ENCODE measurements at places on chromosomes 4 and X.
A peak's percentile ranks its signal among the peaks of the same experiment; 100 is the strongest.

DNA sequence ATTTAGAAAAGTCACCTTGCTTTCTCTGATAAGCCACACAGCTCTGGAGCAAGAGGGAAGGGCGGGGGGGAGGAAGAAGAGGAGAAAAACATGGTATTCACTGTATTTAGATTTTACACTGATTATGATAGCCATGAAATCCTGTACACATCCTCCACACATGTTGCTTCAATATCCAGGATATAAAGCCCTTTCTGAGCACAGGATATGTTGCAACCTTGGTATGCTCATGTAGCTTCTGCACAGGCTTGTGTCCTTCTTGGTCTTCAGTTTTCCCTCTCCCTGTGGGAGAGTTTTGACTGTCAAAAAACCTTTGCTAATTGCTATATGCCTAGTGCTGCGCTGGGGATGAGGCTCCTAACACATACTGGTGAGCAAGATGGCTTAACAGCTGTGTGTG is 61.9 kb upstream of the DAPP1 start:
- no peak for DNase-seq

GRCh38 chr4:11050766-11051165 is 366.2 kb upstream of the CLNK start:
- DNase-seq, result no peak

GRCh38 chrX:3280706-3281105 is 65.7 kb downstream of the MXRA5 start:
- DNase-seq, result no peak

DNA sequence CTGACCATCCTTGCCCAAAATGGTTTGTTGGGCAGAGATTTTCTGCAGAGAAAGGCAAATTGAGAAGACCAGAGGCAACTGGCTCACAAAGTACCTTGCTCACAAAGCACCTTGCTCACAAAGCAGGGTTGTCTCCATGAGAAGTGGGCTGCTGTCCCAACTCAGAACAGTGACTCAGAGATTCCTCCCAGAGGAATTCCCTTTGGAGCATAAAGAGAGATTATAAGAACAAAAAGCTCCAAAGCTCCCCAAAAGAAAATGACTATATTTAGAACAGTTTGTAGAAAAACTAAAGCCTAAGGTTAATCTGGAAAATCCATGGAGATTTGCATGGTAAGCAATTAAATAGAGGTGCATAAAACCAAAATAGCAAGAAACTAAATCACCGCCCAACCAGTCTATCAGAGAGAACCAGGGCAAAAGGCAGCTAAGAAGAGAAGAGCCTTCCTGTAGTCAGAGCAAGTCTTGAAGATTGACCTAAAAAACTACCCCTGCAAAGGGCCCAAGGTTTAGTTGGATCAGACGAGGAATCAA is 731.4 kb downstream of the FAT4 start:
- DNase-seq, result no peak

- DNase-seq, result no peak
These were observed 17.0 kb downstream of the SDAD1 start for GRCh38 chr4:75973766-75974165.

DNA sequence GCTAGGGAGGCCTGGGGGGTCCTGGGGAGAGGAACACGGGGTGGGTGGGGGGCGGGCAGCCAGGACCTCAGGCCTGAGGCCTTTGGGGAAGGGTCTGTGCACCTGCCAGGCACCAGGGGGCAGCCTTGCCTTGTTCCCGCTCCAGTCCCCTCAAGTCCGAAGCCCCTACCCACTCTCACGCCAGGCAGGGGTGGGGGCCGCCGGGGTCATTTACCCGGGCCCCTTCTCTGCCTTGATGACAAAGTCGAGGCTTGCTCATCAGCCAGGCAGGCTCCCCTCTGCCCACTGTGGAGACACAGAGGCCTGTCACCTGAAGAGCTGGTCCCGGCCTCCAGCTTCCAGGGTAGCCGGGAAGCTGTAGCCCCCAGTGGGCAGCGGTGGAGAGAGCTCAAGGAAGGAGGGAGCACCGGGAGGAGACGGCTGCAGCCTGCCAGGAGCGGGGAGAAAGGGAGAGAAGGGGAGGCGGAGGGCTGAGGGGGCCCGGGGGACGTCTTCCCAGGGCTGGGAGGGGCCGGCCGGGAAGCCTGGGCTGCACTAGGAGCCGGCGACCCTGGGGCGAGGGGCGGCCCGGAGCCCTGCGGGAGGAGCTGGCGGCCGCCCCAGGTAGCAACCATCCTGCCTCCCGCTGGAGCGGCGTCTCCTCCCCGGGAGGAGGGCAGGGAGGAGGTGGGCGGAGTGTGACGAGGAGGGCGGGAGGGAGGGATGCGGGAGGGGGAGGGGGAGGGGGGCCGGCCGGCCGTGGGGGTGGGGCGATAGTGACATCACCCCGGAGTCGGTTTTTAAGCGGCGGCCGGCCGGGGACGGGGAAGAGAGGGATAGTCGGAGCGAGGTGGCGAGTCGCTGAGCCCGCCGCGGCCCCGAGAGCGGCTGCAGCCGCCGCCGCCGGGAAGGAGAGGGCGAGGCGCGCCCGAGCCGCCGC is at the start of gene SLC6A8:
TSS of gene SLC6A8 (plus strand) at position 806 of the 919 bp plus-strand sequence. CDS start 649 bp downstream, outside the sequence.
- peak; percentile 56 for DNase-seq

- DNase-seq, result no peak
These were observed 359.3 kb downstream of the GRXCR1 start for GRCh38 chr4:43251841-43252240.
